NCI-H1694 (cell line): ENCODE measurements at places on chromosomes 11 and 22.

GRCh38 chr22:26336773-26337172 lies 92.3 kb upstream of the ASPHD2 start:
- no peak for DNase-seq

- no peak for DNase-seq
Measured at GRCh38 chr11:23509023-23509422, 648.7 kb upstream of the CCDC179 start.

DNA sequence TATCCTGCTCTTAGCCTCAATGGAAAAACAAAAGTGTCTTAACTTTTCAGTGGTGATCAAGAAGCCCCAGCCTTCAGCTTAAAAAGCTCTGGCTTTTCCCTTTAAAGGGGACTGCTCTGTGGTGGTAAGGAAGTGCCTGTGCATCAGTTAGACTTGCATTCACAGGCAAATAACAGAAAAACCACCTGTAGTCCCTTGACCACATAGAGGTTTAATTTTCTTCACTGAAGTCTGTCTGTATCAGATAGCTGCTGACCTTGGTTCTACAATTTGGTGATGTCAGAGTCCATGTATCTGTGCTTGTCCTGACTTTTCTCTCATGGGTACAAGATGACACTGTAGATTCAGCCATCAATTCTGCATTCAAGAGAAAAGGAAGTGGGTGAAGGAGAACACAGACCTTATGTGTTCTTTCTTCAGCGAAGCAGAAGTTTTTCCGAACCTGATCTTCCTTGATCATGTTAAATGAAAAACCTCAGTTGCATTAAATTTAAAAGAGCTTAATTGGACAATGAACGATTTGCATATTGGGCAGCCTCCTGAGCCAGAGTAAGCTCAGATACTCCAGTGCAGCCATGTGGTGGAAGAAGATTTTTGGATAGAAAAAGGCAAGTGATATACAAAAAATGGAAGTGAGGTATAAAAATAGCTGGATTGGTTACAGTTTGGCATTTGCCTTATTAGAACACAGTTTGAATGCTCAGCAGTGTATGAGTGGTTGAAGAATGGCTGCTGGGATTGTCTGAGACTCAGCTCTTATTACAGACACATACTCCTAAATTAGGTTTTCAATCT lies 43.2 kb upstream of the RDX start:
- DNase-seq = no peak

- DNase-seq = no peak
Measured at GRCh38 chr22:21003782-21004181, 1.9 kb upstream of the THAP7 start.
